CD4-positive, alpha-beta memory T cell (primary cell): ENCODE measurements at places on chromosomes 5 and 9. TPM values are rescaled to one million over a fixed set of nuclear protein-coding genes. Genes with fewer than 3 reads are reported as not detected.

GRCh38 chr5:178403956-178404600 is 171.5 kb upstream of the PHYKPL start:
- H3K27ac ChIP-seq, result no peak overlapping the region
- H3K36me3 ChIP-seq, result no peaks in the 10 kb centered on the region
- no peak overlapping the region for H3K4me3 ChIP-seq

Gene C5
- polyA plus RNA-seq, result 0.66 TPM

GRCh38 chr5:142235050-142235797 is 89.6 kb downstream of the SPRY4 start:
- no peaks in the 10 kb centered on the region for H3K36me3 ChIP-seq
- no peak overlapping the region for H3K27ac ChIP-seq
- H3K4me1 ChIP-seq, result peaks cover 3% of the 10 kb centered on the region
- no peaks in the 10 kb centered on the region for H3K27me3 ChIP-seq

GRCh38 chr5:98309785-98310598 is 463.5 kb upstream of the RGMB start:
- no peak overlapping the region for H3K27ac ChIP-seq
- H3K27me3 ChIP-seq, result no peaks in the 10 kb centered on the region
- no peak overlapping the region for H3K4me3 ChIP-seq
- no peaks in the 10 kb centered on the region for H3K36me3 ChIP-seq

Gene SLC24A2
- not detected for polyA plus RNA-seq

DNA sequence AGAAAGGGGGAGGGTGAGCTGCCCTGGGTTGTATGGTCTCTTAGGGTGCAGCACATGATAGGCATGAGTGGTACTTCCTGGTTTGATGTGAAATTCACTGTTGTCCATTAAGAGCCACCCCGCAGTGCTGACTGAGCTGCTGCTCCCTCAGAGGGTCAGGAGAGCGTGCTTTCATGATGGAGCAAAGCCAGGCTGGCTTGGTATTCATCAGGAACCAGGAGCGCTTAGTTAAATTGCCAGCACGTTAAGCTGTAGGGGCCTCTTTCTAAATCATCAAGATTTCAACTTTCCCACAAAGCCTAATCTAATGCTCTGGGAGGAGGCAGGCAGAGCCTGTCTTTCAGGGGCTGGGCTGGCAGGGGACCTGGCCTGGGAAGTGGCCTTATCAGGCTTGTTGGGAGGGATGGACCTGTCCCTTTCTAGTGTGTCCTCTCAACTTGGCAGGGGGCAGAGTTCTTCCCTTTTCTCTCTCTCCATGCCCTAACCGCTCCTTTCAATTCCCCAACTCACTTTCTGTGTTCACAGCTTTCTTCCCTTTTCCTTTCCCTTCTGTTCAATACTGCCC is 7.9 kb downstream of the CYSTM1 start:
- H3K4me3 ChIP-seq, result no peak overlapping the region
- no peak overlapping the region for H3K27ac ChIP-seq
- no peak for DNase-seq
- no peaks in the 10 kb centered on the region for H3K27me3 ChIP-seq
- H3K36me3 ChIP-seq, result no peaks in the 10 kb centered on the region

Gene CATSPER3
- polyA plus RNA-seq, result 0.68 TPM

Gene SWI5
- polyA plus RNA-seq, result 25.5 TPM

Gene GABRP
- not detected for polyA plus RNA-seq

Gene PRLR
- polyA plus RNA-seq, result not detected

GRCh38 chr5:92409134-92409533 is 1026.0 kb upstream of the ARRDC3 start:
- H3K4me1 ChIP-seq, result no peaks in the 10 kb centered on the region
- H3K36me3 ChIP-seq, result no peaks in the 10 kb centered on the region
- H3K27me3 ChIP-seq, result no peaks in the 10 kb centered on the region
- H3K4me3 ChIP-seq, result no peak overlapping the region
- no peak for DNase-seq

Gene TSSK1B
- not detected for polyA plus RNA-seq

Gene GABRA1
- not detected for polyA plus RNA-seq

Gene GRAMD2B
- 5.5 TPM for polyA plus RNA-seq

GRCh38 chr5:141883892-141884318 is 5.7 kb upstream of the PCDH1 start:
- H3K4me3 ChIP-seq, result no peak overlapping the region
- DNase-seq, result no peak
- no peaks in the 10 kb centered on the region for H3K36me3 ChIP-seq
- no peak overlapping the region for H3K27ac ChIP-seq

GRCh38 chr9:107188376-107188775 is 94.7 kb upstream of the RAD23B start:
- H3K27me3 ChIP-seq, result no peaks in the 10 kb centered on the region
- DNase-seq, result no peak
- H3K4me1 ChIP-seq, result no peaks in the 10 kb centered on the region
- no peak overlapping the region for H3K4me3 ChIP-seq
- H3K27ac ChIP-seq, result no peak overlapping the region

Gene SLC6A19
- not detected for polyA plus RNA-seq

Gene SARDH
- polyA plus RNA-seq, result 2.5 TPM

DNA sequence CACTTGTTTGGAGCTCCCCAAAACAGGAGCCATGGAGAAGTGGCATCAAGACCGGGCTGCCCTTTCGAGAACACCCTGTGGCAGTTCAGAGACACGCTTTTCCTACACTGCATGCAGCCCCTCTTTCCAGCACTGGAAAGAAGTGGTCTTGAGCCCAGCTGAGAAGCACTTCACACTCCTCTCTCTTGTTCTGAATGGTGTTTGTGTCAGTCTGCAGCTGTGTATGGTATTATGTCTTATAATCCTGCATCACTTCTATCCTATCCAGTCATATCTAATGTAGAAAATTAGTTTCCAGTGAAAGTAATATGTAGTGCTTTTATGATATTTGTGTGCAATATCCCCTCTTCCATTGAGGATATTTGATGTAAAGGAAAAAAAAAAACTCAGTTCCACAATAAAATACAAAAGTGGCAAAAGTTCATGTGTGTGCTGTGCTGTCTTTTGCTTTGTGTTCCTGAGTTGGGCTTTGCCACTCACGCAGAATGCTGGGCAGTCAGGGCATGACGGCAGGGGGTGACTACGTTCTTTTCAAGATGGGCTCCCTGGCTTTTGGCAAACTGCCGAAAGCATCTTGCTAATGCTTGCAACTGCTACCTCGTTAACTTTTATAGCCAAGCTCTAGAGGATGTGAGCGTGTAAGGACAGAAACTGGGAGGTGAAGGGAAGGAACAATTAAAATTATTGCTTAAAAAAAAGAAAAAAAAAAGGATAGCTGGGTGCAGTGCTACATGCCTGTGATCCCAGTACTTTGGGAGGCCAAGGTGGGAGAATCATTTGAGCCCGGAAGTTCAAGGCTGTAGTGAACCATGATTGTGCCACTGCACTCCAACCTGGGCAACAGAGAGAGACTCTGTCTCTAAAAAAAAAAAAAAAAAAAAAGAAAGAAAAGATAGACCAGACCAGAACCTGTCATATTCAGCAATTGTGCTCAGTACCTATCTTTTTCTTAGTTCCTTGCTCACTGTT is 102.2 kb downstream of the MAP1B start:
- no peaks in the 10 kb centered on the region for H3K36me3 ChIP-seq
- no peaks in the 10 kb centered on the region for H3K27me3 ChIP-seq
- no peak overlapping the region for H3K4me3 ChIP-seq
- no peak overlapping the region for H3K27ac ChIP-seq
- DNase-seq, result no peak

GRCh38 chr5:146475906-146476305 is 28.8 kb downstream of the TCERG1 start:
- peaks cover 37% of the 10 kb centered on the region for H3K36me3 ChIP-seq
- H3K27me3 ChIP-seq, result no peaks in the 10 kb centered on the region
- H3K4me3 ChIP-seq, result no peak overlapping the region
- H3K4me1 ChIP-seq, result no peaks in the 10 kb centered on the region

Gene UBE2B
- polyA plus RNA-seq, result 86.9 TPM
